ENCODE measurements at places on chromosomes 2 and 18. TPM values are rescaled to one million over a fixed set of nuclear protein-coding genes. Genes with fewer than 3 reads are reported as not detected.

DNA sequence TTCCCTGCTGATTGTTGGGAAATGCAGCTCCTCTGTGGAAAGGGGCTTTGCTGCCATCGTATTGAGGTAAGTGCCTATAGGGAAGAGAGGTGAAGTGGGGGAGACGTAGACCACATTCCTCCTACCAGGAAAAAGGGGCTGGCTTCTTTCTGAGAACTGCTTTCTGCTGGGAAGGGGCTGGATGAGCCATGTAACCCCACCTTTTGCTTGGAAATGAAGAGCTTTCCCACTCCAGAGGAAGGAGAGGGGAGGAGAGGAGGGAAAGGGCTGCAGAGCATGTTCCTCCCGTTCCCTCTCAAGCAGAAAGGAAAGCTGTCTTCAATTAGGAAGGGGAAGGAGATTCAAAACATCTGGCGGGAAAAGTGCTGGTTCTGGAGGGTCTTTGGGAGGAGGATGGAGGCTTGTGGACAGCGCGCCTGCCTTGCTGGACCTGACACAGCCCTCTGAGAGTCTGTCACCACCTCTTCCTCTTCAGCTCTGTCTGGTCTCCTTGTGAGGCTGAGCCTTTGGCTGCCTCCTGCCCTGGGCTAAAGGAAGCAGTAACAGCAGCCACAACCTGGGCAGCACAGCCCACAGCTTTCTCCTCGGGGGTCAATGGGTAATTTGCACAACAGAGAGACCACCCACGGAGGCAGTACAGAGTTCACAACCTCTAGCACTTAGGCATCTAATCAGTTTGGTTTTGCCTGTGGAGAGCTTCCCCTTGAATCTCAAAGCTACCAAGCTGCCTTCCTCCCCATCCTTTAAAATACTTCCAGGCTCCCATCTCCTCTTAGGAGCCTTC, 410.0 kb upstream of the TNP1 start:
- no peaks in the 10 kb centered on the region for H3K36me3 ChIP-seq
- peak; percentile 54 for DNase-seq
- H3K4me3 ChIP-seq: no peak overlapping the region
- no peaks in the 10 kb centered on the region for H3K27me3 ChIP-seq
- H3K4me1 ChIP-seq: no peaks in the 10 kb centered on the region

DNA sequence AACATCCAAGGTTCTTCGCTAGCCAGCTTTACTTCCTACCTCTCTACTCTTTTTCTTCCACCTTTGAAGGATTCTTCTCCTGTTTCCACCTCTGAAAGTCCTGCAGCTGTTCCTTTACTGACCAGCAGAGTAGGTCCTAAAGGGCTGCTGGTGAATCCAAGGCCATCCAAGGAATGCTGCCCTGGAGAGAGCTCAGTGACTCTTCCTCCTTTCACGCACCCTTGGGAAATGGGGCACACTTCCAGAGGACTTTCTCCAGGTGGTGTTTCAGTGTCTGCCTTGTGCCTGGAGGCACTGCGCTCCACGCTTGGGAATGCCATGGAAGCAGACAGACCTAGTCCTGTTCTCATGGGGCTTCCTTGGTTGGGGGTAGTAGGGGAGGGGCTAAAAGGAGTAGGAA, 45.4 kb downstream of the SLC16A14 start:
- no peak for DNase-seq
- no peak overlapping the region for H3K4me3 ChIP-seq
- no peaks in the 10 kb centered on the region for H3K4me1 ChIP-seq
- H3K36me3 ChIP-seq: no peaks in the 10 kb centered on the region

GRCh38 chr2:96090196-96090926, 26.0 kb downstream of the ADRA2B start:
- H3K27me3 ChIP-seq: no peaks in the 10 kb centered on the region
- H3K27ac ChIP-seq: no peak overlapping the region
- H3K4me1 ChIP-seq: peaks cover 42% of the 10 kb centered on the region

DSG1 gene
- not detected for total RNA-seq

NOL4 gene
- not detected for total RNA-seq

PLEKHB2 gene
- 37.9 TPM for total RNA-seq

GRCh38 chr2:203988500-203989260, 52.1 kb downstream of the ICOS start:
- no peak overlapping the region for H3K27ac ChIP-seq
- H3K27me3 ChIP-seq: no peaks in the 10 kb centered on the region
- H3K4me1 ChIP-seq: no peaks in the 10 kb centered on the region
- DNase-seq: no peak
- no peak overlapping the region for H3K4me3 ChIP-seq
- H3K36me3 ChIP-seq: no peaks in the 10 kb centered on the region

DNA sequence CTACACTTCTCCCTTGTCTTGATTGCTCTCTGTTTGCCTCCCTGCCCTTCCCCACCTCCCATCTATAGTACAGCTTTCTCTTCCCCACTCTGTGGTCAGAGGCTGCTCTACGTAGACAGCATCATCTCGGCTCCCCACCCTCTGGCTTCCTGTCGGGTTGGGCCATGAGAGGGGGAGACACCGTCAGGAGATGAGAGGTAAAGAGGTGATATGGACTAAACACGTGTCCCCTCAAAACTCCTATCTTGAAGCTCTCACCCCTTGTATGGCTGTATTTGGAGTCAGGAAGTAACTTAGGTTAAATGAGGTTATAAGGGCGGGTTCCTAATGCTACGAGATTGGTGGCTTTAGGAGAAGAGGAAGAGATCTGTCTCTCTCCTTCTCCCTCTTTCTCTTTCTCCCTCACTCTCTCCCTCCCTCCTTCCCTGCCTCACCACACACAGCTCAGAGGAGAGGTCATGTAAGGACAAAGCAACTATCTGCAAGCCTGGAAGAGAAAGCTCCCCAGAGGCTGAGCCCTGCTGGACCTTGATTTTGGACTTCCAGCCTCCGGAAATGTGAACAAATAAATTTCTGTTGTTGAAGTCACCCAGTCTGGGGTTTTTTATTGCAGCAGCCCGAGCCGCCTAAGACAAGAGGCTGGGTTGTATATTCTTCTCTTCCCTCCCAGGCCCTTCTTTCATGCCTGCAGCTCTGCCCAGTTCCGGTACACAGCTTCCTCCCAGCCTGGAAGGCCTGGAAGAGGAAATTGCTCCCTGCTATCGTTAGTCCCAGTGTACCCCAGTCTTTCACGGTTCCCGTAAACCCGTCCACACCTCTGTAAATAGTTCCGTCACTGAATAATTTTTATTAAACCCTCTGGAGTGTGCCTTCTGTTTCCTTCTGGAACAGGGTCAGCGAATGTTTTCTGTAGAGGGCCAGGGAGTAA, 138.0 kb downstream of the AKAIN1 start:
- H3K4me1 ChIP-seq: no peaks in the 10 kb centered on the region
- H3K27ac ChIP-seq: no peak overlapping the region

- H3K4me3 ChIP-seq: no peak overlapping the region
- H3K27ac ChIP-seq: no peak overlapping the region
- no peak for DNase-seq
- H3K27me3 ChIP-seq: peaks cover 13% of the 10 kb centered on the region
- H3K36me3 ChIP-seq: no peaks in the 10 kb centered on the region
These were observed 7.0 kb upstream of the TYMS start for GRCh38 chr18:650428-650858.

TTN gene
- 3.9 TPM for total RNA-seq

DNA sequence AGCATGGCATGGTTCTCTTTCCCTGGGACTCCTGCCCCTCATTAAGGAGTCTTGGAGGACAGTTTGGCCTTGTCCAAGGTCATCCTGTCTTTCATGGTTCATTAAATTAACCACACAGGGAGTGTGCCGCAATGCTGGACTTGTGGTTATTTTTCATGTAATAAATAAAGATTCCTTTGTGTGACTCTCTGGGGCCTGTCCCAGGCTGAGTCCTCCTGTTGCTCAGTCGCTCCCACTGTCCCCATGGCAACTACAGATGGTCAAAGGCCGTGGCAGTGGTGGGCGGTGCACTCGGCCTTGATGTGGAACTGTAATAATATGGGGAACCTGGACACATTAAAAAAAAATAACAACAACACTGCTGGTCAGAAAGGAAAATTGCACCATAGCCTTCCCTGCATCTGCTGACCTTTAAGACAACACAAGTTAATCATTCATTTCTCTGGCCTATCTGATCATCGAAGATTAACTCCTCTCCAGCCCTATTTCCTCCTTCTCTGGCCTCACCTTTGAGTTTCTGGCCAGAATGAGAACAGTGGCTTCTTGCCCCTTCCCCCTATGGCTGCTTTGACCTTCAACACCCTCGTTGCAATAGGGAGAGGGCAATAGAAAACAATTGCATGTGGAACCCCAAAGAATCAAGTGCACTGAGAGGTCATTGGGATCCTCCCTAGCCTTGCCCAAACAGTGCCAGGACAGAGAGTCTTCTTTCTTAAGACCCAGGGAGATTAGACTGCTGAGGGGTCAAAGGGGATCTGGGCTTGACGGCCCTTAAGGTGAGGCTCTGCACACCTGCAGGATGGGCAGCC, 44.7 kb downstream of the PSD4 start:
- DNase-seq: peak; percentile 79
- no peak overlapping the region for H3K4me3 ChIP-seq
- H3K27ac ChIP-seq: peak overlapping the region; percentile 82
- no peaks in the 10 kb centered on the region for H3K27me3 ChIP-seq

DNA sequence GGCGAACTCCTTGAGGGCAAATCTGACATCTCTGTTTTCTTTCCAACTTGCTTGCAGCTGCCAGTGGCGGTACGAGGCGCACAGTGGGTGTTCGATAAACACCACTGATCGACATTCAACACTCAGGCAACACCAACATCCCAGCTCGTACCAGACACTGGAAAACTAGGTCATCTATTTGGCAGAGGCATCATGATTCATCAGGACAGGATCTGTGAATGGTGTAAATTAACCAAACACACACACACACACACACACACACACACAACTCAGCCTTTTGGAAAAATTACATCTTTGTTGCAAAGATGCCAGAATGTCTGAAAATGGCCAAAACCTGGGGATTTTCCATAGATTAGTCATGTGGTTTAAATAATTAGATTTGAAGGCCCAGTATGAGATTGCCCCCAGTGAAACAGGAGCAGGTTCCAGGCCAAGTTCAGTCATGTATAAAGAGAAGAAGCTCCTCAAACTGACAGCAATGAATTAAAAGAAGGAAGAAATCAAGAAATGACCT, 150.5 kb upstream of the NCKAP5 start:
- H3K27ac ChIP-seq: no peak overlapping the region
- H3K4me1 ChIP-seq: no peaks in the 10 kb centered on the region
- H3K36me3 ChIP-seq: no peaks in the 10 kb centered on the region

- peaks cover 6% of the 10 kb centered on the region for H3K36me3 ChIP-seq
- no peak for DNase-seq
- H3K4me3 ChIP-seq: no peak overlapping the region
- H3K4me1 ChIP-seq: peaks cover 8% of the 10 kb centered on the region
These were observed 84.7 kb downstream of the ICA1L start for GRCh38 chr2:202786842-202787241.

CDKL4 gene
- 3.2 TPM for total RNA-seq

DNA sequence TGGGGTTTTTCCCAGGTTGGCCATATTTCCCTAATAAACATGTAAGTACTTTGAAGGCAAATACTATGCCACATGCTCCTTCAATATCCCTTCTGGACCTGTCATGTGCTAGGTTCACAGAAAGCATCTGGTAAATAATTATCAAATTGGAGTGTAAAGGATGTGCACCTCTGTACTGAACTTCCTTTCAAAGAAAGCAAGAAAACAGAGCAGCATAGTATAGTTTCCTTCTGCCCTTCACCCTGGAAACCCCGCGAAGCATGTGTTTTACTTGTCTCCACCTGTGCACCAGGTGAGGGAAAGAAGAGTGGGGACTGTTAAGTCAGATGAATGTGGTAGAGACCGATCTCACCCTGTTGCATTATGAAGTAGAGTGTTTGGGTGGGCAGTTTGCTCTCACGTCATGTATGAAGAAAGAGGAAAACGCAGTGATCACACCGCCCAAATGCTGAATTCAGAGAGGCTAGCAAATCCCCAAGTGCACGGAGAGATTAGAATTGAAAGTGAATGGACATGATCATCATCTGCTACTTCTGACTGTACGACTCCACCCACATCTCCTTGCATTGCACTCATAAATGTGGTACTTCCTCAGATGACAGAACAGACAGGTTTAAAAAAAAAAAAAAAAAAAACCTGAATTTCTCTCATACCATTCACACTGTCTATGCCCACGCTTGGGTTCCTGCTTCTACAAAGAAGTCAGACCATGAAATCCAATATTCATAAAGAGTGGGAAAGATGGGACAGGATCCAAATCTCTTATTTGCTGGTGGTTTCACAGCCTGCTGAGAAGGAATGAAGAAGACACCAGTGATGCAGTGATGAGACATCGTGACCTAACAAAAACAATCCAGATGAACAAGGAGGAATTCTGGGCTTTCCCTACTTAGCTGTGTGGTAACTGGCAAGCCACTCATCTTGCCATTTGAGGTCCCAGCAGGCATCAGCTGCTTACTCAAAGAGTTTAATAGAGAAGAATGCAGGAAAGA, 448.6 kb downstream of the BCL11A start:
- H3K27me3 ChIP-seq: no peaks in the 10 kb centered on the region
- no peak overlapping the region for H3K4me3 ChIP-seq
- no peaks in the 10 kb centered on the region for H3K36me3 ChIP-seq
- no peaks in the 10 kb centered on the region for H3K4me1 ChIP-seq
- no peak for DNase-seq

FBXO11 gene
- total RNA-seq: 87.9 TPM

GRCh38 chr2:233501198-233502076, 65.1 kb downstream of the USP40 start:
- no peak overlapping the region for H3K4me3 ChIP-seq
- DNase-seq: no peak
- H3K4me1 ChIP-seq: no peaks in the 10 kb centered on the region
- peaks cover 75% of the 10 kb centered on the region for H3K36me3 ChIP-seq
- H3K27ac ChIP-seq: no peak overlapping the region
- no peaks in the 10 kb centered on the region for H3K27me3 ChIP-seq

GRCh38 chr2:226983895-226984749, 148.3 kb downstream of the RHBDD1 start:
- no peak overlapping the region for H3K4me3 ChIP-seq
- H3K27me3 ChIP-seq: no peaks in the 10 kb centered on the region
- no peak overlapping the region for H3K27ac ChIP-seq
- H3K36me3 ChIP-seq: no peaks in the 10 kb centered on the region

CHST9 gene
- total RNA-seq: 2.2 TPM

TOGARAM2 gene
- total RNA-seq: 0.43 TPM

ATP6V1C2 gene
- total RNA-seq: not detected

DRC1 gene
- total RNA-seq: not detected

GRCh38 chr2:60836491-60836890, 44.9 kb upstream of the REL start:
- no peak overlapping the region for H3K4me3 ChIP-seq
- no peak overlapping the region for H3K27ac ChIP-seq
- H3K36me3 ChIP-seq: no peaks in the 10 kb centered on the region
- H3K4me1 ChIP-seq: no peaks in the 10 kb centered on the region

DCDC2C gene
- total RNA-seq: not detected

- H3K4me1 ChIP-seq: no peaks in the 10 kb centered on the region
- H3K27me3 ChIP-seq: no peaks in the 10 kb centered on the region
- H3K36me3 ChIP-seq: no peaks in the 10 kb centered on the region
- no peak overlapping the region for H3K4me3 ChIP-seq
- no peak overlapping the region for H3K27ac ChIP-seq
These were observed 107.8 kb upstream of the COPS8 start for GRCh38 chr2:236977852-236978398.

Data from stomach (tissue), 19 donors.